Right cardiac atrium (tissue), 5 donors: ENCODE measurements at places on chromosomes 2 and 18. TPM values are rescaled to one million over a fixed set of nuclear protein-coding genes. Genes with fewer than 3 reads are reported as not detected.

Gene HK2
- polyA plus RNA-seq: 2.9 TPM

Gene CSRNP3
- 1.6 TPM for polyA plus RNA-seq

Gene ARHGEF4
- 2.8 TPM for polyA plus RNA-seq

Gene TCF7L1
- 13.0 TPM for polyA plus RNA-seq

Gene KCNK3
- 29.3 TPM for polyA plus RNA-seq

Gene ANKRD62
- polyA plus RNA-seq: not detected

Gene FEV
- not detected for polyA plus RNA-seq

Gene KCNF1
- 0.52 TPM for polyA plus RNA-seq

Gene C2orf78
- polyA plus RNA-seq: not detected

Gene NAT8
- polyA plus RNA-seq: not detected

Gene ARHGAP28
- 0.93 TPM for polyA plus RNA-seq

Gene LINC00305
- polyA plus RNA-seq: not detected

Gene HRH4
- polyA plus RNA-seq: not detected
